ENCODE measurements at places on chromosomes 16 and 17.

DNA sequence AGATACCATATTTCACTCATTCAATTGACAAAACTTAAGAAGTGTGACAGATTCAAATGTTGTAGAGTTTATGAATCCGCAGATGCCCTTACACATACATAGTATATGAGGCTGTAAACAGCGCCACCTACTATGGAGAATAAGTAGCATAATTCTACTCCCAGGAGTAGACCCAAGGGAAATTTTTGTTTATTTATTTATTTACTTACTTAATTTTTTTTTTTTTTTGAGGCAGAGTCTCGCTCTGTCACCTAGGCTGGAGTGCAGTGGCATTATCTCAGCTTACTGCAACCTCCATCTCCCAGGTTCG is 35.5 kb downstream of the GAN start:
- peaks cover 61% of the 10 kb centered on the region for H3K36me3 ChIP-seq
- no peak overlapping the region for H3K27ac ChIP-seq
- DNase-seq, result no peak
- no peaks in the 10 kb centered on the region for H3K27me3 ChIP-seq

DNA sequence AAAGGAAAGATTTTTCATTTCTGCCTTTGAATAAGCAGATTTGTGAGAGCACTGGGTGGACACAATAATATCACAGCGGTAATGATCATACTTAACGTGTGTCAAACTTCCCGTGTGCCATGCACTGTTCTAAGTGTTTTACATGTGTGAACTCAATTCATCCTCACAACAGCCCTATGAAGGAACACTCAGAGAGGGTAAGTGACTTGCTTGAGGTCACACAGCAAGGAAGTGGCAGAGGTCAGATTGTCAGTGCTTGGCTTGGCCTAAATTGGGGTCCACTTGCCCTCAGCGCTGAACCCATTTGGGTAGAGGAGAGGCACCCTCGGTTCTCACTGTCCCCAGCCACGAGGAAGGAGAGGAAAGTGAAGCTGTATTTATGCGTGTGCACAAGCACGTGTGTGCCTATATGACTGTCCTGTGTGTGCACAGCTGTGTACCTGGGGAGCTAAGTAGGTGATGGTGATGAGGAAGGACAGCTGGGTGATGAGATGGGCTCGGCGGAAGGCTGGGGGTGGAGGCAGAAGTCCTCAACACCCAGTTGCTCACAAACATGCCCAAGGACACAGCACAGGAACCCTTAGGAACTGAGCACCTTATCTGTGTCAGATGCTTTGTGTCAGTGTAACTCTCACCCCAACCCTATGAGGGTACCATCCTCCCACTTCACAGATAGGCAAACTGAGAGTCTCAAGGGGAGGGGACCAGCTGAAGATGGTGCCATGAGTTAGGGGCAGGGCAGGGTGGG is 9.8 kb upstream of the ADGRG3 start:
- DNase-seq, result no peak
- no peaks in the 10 kb centered on the region for H3K36me3 ChIP-seq
- peak overlapping the region; percentile 12 for H3K27ac ChIP-seq
- peaks cover 6% of the 10 kb centered on the region for H3K27me3 ChIP-seq

DNA sequence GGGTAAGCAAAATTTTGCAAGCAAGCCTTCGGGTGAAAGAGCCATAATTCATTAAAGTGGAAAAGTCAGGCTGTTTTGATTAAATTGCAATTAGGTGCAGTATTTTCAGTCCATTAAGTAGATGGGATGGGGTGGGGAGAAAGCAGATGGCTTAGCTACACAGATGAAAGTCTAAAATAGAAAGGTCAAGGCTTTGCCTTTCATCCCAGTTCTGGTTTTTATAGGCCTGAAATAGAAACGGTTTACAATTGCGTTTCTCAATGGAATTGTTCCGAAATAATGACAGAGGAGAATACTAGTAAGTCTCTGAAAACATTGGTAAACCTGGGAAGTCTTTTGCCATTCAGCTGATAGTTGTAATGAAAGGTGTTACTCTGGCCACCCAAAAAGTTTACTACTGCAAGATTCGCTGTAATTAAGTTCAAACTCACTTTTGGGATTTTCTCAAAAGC is 1.5 kb downstream of the PPM1E start:
- peaks cover 50% of the 10 kb centered on the region for H3K27me3 ChIP-seq
- no peak overlapping the region for H3K27ac ChIP-seq
- H3K4me3 ChIP-seq, result peak overlapping the region; percentile 95
- H3K4me1 ChIP-seq, result peaks cover 38% of the 10 kb centered on the region
- DNase-seq, result no peak

- DNase-seq, result no peak
- H3K36me3 ChIP-seq, result peaks cover 62% of the 10 kb centered on the region
- H3K27me3 ChIP-seq, result no peaks in the 10 kb centered on the region
- H3K4me3 ChIP-seq, result no peak overlapping the region
- no peaks in the 10 kb centered on the region for H3K4me1 ChIP-seq
These were observed 11.3 kb downstream of the UBE2I start for GRCh38 chr16:1320658-1321240.

DNA sequence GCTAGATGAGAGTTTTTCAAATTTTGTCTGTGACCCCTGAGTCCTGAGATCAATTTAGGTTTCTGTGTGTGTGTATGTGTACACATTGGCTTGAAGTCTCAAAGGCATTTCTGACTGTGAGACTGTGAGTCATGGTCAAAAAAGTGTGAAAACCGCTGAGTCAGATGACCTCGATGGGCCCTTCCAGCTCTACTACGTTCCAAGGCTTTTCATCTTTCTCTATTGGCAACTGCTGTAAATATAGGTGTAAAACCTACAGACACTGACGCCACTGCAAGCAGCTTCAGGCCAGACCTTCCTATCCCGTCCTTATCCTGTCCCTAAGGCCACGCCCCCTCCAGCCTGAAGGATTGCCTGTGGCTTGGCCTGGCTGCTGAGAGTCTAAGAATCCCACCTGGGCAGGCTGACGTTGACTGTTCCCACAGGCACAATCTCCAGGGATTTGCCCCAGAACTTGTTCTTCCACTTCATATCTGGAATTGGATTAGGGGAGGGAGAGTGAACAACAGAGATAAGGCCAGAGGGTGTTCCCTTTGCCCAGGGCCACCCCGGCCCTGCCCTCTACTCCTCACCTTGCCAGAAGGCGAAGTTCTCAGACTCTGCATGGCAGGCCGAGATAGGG is 11.3 kb downstream of the OSBPL7 start:
- H3K27me3 ChIP-seq, result peaks cover 2% of the 10 kb centered on the region
- DNase-seq, result peak; percentile 41
- H3K27ac ChIP-seq, result no peak overlapping the region
- no peak overlapping the region for H3K4me3 ChIP-seq

DNA sequence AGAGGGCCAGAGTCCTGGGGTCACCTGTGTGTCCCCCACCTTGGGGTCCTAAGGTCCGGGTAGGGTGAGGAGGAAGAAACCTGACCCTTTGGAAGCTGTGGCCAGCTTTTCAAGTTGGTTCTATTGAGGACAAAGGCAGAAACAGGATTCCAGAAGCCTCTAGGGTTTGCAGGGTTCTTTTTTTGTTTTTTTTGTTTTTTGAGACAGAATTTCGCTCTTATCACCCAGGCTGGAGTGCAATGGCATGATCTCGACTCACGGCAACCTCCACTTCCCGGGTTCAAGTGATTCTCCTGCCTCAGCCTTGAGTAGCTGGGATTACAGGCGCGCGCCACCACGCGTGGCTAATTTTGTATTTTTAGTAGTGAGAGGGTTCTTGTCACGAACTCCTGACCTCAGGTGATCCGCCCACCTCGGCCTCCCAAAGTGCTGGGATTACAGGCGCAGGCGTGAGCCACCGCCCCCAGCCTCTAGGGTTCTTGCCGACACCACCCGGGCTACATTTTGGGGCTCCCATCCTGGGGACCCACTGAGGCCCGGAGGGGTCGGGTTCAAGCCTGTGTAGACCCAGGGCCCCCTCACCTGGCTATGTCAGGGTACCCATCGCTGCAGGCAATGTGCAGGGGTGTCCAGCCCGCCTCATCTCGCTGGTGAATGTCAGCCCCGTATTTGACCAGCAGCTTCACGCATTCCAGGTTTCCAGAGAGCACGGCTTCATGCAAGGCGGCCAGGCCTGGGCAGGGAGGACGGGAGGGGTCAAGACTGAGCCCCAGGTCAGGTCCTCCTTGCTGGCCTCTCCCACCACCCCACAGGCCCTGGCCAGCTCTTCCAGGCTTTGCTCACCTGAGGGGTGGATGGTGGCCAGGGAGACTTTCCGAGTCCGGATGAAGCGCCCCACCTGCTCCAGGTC is 674 bp downstream of the PPP1R27 start:
- DNase-seq, result no peak
- peak overlapping the region; percentile 92 for H3K27ac ChIP-seq
- no peaks in the 10 kb centered on the region for H3K36me3 ChIP-seq
- peaks cover 7% of the 10 kb centered on the region for H3K27me3 ChIP-seq
- H3K4me3 ChIP-seq, result peak overlapping the region; percentile 84

GRCh38 chr16:73058221-73058615 is 10.3 kb upstream of the ZFHX3 start:
- DNase-seq, result peak; percentile 61
- H3K27me3 ChIP-seq, result peaks cover 41% of the 10 kb centered on the region
- no peaks in the 10 kb centered on the region for H3K36me3 ChIP-seq
- H3K27ac ChIP-seq, result no peak overlapping the region
- H3K4me3 ChIP-seq, result peak overlapping the region; percentile 94

GRCh38 chr16:799948-800833 is at the start of gene GNG13:
TSS of gene GNG13 (minus strand) at chr16:800734. CDS start at chr16:799077, 1,657 bp downstream.
- no peak within 1 kb of the TSS for H3K4me3 ChIP-seq
- peak; percentile 70 for DNase-seq
- peaks cover 17% of the 10 kb centered on the region for H3K4me1 ChIP-seq
- peaks cover 44% of the 10 kb centered on the region for H3K27me3 ChIP-seq
- peaks cover 8% of the 10 kb centered on the region for H3K36me3 ChIP-seq

- no peaks in the 10 kb centered on the region for H3K27me3 ChIP-seq
- peaks cover 28% of the 10 kb centered on the region for H3K4me1 ChIP-seq
- H3K27ac ChIP-seq, result peak overlapping the region; percentile 29
- H3K4me3 ChIP-seq, result no peak overlapping the region
- peaks cover 6% of the 10 kb centered on the region for H3K36me3 ChIP-seq
These were observed 112.1 kb downstream of the BANP start for GRCh38 chr16:88063211-88063773.

DNA sequence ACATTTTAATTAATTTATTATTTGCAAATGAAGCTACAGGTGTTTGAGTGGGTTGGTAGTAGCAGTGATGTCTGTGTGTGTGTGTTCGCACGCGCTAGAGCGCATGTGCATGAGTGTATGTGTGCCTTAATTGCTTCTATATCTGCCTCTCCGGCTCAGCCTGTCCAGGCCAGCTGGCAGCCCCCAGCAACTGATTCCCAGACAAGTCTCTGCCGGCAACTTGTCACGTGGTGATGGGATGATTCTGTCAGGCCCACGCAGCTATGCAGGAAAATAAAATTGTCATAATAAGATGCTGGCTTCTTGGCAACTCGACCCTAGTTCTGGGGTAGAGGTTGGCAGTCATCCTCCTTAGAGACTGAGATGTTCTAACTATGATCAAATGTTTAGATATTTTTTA is 712.8 kb upstream of the SOX9 start:
- H3K4me1 ChIP-seq, result peaks cover 2% of the 10 kb centered on the region
- H3K27ac ChIP-seq, result no peak overlapping the region
- DNase-seq, result no peak
- peaks cover 3% of the 10 kb centered on the region for H3K27me3 ChIP-seq

DNA sequence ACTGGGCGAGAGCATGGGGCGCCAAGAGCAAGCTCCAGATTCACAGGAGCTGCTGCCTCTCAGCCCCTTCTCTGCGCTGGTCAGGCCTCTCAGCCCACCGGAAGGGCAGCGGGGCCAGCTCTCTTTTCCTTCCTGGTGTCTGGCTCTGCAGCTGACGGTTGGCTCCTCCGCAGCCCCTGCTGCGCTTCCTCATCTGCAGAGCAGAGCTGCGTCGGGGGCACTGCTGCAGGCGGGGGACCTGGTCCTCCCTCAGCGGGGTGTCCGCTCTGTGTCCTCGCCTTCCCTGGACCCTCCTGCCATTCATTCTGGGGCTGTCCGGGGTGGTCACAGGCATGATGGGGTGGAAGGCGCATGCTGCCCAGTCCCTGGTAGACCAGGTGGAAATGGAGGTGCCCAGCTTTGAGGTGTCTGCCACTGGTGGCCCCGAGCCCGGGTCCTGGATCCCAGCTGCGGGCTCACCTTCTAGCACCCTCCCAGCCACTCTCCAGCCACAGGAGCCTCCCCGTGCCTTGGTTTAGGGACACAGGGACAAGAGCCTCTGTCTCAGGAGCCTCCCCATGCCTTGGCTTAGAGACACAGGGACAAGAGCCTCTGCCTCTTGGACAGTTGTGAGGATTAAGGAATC is 84.8 kb downstream of the IRF8 start:
- peaks cover 26% of the 10 kb centered on the region for H3K4me1 ChIP-seq
- H3K4me3 ChIP-seq, result no peak overlapping the region
- H3K36me3 ChIP-seq, result no peaks in the 10 kb centered on the region
- DNase-seq, result no peak
- no peak overlapping the region for H3K27ac ChIP-seq

DNA sequence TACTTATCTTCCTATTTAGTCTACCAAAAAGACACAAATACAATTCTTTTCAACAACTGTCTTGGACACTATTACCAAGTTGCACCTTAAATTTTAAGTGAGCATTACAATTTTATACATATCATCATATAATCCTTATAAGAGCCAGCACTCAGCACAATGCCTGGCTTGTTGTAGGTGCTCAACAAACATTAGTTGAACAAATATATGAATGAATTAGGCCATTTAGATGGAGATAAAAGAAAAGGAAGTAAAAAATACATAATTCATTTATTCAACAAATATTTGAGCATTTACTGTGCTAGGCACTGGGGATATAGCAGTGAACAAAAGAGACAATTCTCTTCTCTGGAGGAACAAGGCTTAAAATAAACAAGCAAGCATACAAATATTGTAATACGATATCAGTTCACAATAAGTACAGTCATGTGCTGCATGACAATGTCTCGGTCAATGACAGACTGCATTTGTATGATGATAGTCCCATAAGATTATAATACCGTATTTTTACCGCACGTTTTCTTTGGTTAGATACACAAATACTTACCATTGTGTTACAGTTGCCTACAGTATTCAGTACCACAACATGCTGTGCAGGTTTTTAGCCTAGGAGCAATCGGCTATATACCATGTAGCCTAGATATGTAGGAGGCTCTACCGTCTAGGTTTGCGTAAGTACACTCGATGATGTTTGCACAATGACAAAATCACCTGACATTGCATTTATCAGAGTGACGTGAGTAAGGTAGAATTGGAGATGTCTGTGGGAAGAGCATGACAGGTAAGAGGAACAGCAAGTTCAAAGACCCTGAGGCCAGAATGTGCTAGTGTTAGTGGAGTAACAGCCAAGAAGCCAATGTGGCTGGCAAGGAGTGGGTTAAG is 86.4 kb upstream of the HS3ST2 start:
- no peak for DNase-seq
- peaks cover 26% of the 10 kb centered on the region for H3K27me3 ChIP-seq
- no peaks in the 10 kb centered on the region for H3K36me3 ChIP-seq
- H3K27ac ChIP-seq, result no peak overlapping the region
- no peak overlapping the region for H3K4me3 ChIP-seq

DNA sequence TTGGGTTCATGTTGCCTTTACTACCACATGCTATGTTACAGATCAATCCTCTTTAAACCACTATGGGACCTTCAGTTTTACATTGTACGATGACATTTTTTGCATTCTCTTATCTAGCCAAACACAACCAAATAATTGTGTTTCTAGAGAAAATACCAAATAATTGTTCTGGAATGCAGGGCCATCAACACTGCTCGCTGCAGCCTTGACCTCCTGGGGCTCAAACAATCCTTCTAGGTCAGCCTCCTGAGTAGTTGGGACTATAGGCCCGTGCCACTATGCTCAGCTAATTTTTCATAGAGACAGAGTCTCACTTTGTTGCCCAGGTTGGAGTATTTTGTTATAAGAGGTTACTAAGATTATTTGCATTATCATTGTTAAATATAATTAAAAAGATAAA is 237.5 kb upstream of the PMFBP1 start:
- H3K27me3 ChIP-seq, result no peaks in the 10 kb centered on the region
- H3K4me3 ChIP-seq, result no peak overlapping the region
- H3K36me3 ChIP-seq, result peaks cover 20% of the 10 kb centered on the region
- peaks cover 4% of the 10 kb centered on the region for H3K4me1 ChIP-seq
- no peak for DNase-seq

Data from nephron progenitor cell (in vitro differentiated cells).